Hepatic stellate cell (primary cell): ENCODE measurements at places on chromosomes 5 and 9.
A peak's percentile ranks its signal among the peaks of the same experiment; 100 is the strongest.

- DNase-seq, result no peak
Observed at GRCh38 chr9:2761424-2761823, 44.1 kb downstream of the KCNV2 start.

- DNase-seq, result peak; percentile 40
Observed at GRCh38 chr9:119951090-119951489, 581.9 kb upstream of the BRINP1 start.

DNA sequence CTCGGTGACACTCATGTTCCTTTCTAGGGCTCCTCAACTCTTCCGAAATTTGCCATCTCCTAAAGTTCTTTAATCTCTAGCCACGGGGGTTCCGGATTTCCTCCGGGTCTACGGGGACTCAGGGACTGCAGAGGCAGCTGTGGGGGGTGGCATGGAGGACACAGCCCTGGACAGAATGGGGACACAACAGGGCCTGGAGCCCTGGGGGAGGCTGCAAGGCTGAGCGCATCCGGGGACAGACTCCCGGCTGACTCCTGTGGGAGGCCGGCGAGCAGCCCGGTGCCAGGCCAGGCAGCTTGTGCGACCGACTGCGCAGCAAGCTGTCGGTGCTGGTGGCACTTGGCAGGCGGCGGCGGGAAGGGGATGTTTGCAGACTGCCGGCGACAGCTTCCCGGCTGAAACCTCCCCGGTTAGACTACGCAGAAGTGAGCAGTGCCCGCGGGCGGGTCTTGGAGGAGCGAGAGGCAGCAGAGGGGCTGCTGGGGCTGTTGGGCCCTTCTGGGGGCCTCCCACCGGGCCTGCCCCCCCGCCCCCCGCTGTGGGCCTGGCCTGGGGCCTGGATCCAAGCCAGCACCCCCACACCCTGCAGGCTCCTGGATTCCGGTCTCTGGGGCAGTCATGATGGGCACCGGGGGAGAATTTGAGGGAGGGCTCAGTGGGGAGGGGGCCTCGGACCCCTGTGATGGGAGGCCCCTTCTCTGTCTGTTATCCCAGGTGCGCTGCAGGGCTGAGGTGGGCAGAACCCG is 28.7 kb upstream of the UBAC1 start:
- DNase-seq, result no peak

- peak; percentile 11 for DNase-seq
Observed at GRCh38 chr9:71812385-71812784, 44.1 kb upstream of the CEMIP2 start.

DNA sequence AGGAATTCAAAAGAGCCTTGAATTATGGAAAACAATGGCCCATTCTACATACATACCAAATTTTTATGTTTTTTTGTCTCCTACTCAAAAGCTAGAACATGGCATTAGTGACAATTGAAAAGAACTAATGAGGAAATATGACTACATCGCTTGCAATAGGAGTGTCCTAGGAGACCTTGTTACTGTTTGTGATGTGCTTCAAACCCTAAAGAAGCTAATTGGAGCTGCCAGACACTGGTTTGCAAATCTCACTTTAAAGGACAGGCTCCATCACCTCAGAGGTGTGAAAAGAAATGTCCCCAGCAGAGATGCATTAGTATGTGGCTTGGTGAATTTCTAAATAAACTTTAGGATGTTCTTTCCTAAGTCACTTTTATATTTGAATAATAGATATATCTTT is 354.2 kb upstream of the EFNA5 start:
- no peak for DNase-seq

GRCh38 chr5:110616009-110616408 is 110.5 kb downstream of the TMEM232 start:
- no peak for DNase-seq

DNA sequence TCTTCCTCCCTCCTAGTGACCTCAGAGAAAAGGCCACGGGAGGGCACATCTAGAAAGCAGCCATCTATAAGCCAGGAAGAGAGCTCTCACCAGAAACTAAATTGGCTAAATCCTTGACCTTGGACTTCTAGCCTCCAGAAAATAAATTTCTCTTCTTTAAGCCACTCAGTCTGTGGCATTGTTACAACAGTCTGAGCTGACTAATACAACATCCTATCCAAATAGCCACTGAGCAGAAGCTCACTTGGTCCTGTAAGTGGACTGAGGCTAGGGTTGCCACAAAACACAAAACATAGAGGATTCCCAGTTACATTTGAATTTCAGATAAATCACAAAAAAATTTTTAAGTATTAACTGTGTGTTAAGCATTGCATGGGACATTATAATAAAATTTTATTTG is 383.4 kb downstream of the MLLT3 start:
- no peak for DNase-seq

DNA sequence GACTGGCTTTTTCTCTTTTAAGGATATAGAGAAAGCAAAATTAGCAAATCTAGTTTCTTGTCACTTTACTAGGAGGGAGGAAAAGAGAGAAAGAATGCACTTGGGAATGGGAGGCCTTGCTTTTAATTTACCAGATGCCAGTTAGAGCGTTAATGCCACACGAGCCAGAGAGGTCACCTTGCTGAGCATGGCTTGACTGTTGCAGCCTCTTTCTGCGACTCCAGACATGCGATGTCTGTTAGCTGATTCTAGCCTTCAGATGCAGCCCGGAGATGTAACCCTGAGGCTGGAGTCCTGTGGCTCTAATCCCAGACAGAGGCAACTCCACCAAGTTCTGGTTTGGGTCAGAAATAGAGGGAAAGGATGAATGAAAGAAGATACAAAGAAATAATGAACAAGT is 152.5 kb downstream of the TRIO start:
- no peak for DNase-seq

GRCh38 chr9:134049772-134050588 is 17.8 kb downstream of the BRD3 start:
- no peak for DNase-seq

DNA sequence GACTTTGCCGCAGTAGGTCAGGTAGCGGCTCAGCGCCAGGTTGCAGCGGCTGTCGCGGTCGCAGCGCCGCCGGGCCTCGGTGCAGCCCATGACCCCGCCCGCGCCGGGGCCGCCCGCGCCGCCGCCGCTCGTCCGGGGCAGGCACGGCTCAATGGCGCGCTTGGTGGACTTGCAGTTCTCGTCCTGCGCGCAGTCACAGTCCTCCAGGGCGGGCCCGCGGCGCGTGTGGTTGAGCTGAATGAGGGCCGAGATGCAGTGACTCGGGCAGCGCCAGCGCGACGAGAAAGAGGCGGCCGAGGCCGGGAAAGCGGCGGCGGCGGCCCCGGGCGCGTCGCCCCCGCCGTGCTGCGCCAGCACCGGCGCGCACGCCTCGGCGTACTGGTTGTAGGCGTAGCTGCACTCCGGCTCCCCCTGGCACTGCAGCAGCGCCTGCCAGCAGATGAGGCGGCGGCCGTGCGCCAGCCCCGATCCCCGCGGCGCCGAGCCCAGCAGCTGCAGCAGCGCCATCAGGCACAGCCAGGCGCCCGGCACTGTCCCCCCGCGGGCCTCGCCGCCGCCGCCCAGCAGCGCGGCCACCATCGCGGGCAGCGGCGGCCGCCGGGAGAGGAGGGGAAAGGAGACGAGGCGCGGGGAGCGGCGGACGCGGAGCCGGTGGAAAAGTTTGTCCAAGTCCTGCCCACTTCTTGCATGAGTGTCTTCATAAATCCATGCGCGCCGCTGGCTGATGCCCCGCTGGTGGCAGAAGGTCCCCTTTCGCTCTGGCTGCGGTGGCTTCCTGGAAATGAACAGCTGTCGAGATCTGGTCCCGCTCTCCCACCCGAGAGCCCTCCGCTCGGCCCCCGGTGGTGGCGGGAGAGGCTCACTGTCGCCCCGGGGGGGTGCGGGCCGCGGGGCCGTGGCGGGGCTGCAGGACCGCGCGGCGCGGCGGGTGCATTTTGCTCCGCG is 833 bp downstream of the GAS1 start:
- DNase-seq, result peak; percentile 65

DNA sequence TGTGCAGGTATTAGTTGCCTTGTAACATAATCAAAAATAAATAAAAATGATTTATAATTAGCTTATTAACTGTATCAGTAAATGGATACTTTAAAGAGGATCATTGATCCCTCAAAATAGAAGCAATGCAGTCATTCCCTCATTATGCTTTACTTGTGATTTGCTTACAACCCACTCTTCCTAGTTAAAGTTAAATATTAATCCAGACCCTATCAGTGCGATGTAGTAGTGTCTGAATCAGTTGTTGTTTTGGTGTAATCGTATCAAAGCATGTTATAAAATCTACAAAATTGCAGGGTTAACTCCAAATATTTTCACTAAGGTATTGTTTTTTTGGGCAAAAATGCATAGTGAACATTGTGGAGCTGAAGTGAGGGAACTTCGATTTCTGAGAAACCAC is 17.6 kb downstream of the TENT4A start:
- no peak for DNase-seq

DNA sequence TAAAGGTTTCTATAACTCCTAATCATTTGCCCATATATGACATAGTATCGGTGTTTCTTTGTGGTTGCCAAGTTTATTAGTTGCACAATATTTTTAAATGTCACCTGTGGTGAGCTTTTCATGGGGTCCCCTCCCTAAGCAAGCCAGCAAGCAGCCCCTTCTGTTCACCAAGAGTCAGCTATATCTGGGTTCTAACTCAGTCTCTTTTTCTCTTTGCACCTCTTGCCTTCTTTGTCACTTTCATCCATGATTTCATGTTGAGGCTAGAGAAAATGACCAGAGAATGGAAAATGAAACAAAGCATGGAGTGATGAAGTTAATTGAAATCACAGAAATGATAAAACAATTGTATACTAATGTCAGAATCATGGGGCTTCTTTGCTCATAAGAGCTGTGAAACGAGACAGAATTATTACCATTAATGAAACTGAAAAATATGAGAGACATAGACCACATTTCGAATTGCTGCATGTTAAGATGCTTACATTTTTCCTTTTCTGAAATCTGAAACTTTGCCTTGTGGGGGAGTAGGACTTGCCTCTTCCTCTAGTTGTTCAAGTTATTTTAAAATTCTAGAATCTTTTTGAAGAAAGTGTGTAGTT is 75.7 kb downstream of the CAMK4 start:
- DNase-seq, result no peak

GRCh38 chr9:113675475-113675941 is 200.6 kb upstream of the ZNF618 start:
- peak; percentile 93 for DNase-seq

DNA sequence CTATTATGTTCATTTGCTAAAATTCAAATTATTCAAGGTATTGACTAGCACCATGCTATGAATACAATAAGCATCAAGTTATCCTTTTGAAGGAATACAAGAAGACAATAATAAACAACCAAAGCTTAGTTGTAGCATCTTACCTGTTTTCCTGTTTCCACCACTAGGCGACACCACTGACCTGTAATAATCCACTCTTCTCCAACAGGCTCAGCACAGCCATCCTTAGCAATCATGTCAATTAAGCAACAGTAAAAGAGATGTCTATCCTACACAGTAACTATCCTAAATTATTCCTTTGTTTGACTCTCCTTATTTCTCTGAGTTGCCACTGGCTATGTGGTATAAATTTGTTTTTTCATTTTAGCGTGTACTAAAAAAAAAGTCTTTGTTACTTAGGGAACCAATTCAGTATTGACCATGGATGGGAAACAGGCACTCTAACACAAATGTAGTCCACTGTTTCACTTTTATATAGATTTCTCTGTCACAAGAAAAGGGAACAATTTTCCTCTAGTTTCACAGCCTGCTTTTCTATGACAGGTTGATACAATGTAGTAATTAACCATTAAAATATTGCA is 46.2 kb downstream of the PCA3 start:
- peak; percentile 17 for DNase-seq

GRCh38 chr9:1429297-1429696 is 379.1 kb downstream of the DMRT2 start:
- no peak for DNase-seq

- no peak for DNase-seq
Observed at GRCh38 chr5:80961376-80962281, 1.5 kb downstream of the RASGRF2 start.

GRCh38 chr5:109697339-109697738 is 7.6 kb downstream of the MAN2A1 start:
- DNase-seq, result no peak

DNA sequence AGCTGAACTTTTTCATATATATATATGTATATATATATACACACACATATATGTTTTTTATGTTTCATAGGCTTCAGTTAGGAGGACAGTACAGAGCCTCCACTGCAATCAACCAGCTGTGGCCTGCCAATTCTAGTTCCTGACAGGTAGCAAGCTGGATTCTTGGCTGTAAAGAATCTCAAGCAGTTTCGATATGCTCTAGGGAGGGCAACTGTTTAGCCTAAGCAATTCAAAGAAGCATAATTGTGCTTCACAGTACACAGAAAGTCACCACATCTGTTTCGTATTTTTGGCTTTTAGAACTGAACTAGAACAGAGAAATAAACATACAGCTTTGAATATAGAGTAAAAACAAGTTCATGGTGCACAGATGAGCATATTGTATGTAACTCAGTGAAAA is 152.4 kb upstream of the ARRDC3 start:
- DNase-seq, result no peak

DNA sequence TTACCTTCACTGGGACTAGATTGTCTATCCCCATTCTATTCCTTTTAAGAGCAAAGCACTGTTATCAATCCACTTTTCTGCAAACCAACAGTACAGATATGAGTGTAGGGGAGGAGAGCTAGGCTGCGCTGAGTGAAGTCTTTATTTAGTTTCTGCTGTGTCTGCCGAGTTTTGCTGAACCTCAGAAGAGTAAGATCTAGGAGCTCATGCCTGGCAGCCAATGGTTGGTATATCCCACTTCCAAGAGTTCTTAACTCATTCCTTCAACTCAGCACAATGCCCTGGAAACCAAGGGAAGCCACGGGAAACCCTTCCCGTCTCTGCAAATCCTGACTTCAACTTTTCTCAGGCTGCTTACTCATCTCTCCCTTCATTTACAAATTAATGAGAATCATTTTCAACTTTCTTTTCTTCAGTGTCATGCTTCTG is 58.0 kb upstream of the JAK2 start:
- no peak for DNase-seq

GRCh38 chr5:129098488-129099183 is 4.1 kb downstream of the ISOC1 start:
- DNase-seq, result no peak

- no peak for DNase-seq
Observed at GRCh38 chr9:133977421-133978201, 14.5 kb downstream of the VAV2 start.

- no peak for DNase-seq
Observed at GRCh38 chr9:7212101-7212500, 454.3 kb downstream of the KDM4C start.

DNA sequence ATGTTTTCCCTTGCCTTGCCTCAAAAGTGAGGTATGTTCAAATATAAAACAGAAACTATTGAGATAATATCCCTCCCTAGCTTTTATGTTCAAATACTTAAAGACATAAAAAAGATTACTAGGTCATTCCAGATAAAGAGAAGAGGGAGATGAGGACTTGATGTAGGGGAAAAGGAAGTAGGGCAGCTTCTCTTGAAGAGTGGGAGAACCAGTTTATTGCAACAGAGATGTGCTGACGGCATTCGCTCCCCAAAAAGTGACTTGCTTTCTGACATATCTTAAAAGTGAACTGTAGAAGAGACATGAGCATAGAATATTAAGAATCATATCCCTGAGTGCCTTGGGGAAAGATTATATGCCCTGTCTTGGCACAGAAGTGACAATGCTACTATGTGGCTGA is 330.2 kb upstream of the NREP start:
- no peak for DNase-seq

GRCh38 chr9:99354104-99354503 is 132.0 kb downstream of the SEC61B start:
- DNase-seq, result no peak
